ENCODE measurements at places on chromosomes 1 and 21.
A peak's percentile ranks its signal among the peaks of the same experiment; 100 is the strongest.

GRCh38 chr1:148318123-148318903, 164.8 kb downstream of the PPIAL4G start:
- peak; percentile 94 for DNase-seq

DNA sequence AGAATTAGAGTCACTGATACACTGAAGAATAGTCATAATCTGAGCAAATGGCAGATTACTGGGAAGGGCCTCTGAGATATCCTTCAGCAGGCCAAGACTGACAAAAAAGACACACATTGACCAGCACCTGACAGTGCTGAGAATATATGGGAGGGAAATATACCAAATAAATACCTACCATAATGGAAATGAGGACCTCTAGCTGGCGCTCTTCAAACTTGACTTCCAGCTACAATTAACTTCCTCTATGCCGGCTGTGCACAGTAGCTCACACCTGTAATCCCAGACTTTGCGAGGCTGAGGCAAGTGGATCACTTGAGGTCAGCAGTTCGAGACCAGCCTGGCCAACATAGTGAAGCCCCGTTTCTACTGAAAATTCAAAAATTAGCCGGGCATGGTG, 69.5 kb downstream of the NPHS2 start:
- no peak for DNase-seq

GRCh38 chr1:226512076-226512728, 36.4 kb upstream of the STUM start:
- DNase-seq: no peak

DNA sequence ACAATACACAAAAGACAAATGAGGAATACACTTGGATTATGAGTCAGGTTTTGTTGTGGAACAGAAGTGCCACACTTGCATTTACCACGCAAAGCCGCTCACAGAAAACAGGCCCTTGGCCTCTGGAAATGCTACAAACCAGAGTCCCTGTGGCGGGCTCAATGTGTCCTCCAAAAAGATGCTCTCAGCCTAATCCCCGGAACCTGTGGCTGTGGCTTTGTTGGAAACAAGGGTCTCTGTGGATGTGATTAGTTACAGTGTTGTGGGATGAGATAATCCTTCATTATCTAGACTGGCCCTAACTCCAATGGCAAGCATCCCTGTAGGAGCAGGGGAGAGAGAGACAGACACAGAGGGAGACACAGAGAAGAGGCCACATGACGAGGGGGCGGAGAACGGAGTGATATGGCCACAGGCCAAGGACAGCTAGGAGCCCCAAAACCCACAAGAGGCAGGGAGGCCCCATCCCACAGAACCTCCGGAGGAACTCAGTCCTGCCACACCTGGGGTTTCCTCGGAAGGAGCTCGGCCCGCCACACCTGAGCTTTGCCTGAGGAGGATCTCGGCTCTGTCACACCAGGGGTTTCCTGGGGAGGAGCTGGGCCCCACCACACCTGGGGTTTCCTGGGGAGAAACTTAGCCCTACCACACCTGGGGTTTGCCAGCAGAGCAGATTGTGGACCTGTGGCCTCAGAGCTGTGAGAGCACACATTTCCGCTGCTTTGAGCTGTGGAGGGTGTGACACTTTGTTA, 55.4 kb downstream of the NPHP4 start:
- DNase-seq: no peak

DNA sequence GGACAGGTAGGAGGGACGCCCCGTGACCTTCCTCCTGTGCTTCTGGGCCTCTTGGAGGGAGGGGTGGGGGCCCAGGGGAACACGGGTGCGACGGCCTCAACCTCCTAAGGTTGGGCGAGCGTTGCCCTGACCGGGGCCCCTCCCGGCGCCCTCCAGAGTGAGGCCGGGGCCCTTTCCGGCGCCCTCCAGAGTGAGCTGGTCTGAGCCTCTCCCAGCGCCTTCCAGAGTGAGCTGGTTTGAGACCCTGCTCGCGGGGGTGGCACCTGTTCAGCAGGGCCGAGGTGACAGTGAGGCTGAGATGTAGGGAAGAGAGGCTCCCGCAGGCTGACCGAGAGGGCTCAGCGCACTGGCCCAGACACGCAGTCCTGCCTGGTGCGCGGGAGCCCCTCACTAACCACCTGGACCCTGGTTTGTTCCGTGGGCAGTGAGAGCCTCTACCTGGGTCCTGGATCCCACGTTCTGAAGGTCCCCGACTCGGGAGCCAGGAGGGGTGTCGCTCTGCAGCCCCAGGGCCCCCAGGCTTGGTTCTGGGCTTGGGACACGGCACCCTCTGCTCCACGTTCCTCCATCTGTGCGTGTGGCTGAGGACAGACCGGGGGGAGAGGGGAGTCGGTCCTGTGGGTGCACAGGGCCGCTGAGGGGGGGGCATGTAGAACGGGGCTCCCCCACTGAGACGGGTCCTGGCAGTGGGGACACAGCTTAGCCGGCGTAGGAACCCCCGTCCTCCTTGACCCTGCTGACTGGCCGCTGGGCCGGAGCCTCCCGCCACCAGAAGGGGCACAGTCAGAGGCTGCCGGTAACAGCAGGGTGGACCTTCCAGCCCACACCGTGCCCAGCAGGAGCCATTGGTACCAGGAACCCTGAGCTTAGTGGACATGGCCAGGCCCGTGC, 1.4 kb downstream of the COL6A1 start:
- no peak for DNase-seq

Data from NB4 (cell line).